ENCODE measurements at places on chromosomes 16 and 17.
A peak's percentile ranks its signal among the peaks of the same experiment; 100 is the strongest.

DNA sequence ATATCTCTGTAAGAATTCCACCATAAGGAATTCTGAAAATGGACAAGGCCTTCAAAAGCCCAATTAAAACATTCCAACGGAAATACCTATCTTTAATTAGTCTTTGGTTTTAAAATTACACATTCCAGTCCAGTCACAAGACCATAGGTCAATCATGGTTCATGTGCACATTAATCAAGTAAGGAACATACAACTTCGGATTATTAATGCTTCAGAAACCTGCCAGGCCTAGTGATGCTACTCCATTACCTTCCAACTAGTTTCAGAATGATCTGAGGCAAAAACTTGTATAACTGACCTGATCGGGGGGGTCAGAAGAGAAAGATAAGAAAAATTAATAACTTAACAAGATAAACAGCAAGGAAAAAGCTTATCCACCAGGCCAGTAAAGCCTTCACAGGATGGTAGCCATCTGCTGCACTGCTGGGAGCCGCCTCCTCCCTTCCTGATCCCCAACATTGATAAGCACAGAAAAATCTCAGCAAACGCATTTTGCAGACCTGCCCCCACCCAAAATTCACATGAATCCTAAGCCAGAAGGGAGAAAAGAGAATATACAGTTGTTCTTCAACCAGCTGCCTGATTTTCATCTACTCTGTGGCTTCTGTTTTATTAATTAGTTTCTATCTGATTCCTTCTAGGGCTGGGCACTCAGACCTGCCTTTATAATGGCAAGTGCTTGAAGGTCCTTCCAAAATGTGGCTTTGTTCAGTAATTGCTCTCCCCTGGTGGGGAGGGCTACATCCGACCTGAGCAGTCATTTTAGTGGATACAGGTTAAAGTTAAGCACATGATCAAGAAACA, 6.0 kb downstream of the SDR42E1 start:
- DNase-seq, result no peak

GRCh38 chr17:38867179-38867967, 2.5 kb upstream of the LASP1 start:
- DNase-seq, result peak; percentile 54

GRCh38 chr17:12605222-12605621, 60.5 kb upstream of the MYOCD start:
- DNase-seq, result no peak

GRCh38 chr16:87178177-87178863, 138.9 kb downstream of the C16orf95 start:
- no peak for DNase-seq

DNA sequence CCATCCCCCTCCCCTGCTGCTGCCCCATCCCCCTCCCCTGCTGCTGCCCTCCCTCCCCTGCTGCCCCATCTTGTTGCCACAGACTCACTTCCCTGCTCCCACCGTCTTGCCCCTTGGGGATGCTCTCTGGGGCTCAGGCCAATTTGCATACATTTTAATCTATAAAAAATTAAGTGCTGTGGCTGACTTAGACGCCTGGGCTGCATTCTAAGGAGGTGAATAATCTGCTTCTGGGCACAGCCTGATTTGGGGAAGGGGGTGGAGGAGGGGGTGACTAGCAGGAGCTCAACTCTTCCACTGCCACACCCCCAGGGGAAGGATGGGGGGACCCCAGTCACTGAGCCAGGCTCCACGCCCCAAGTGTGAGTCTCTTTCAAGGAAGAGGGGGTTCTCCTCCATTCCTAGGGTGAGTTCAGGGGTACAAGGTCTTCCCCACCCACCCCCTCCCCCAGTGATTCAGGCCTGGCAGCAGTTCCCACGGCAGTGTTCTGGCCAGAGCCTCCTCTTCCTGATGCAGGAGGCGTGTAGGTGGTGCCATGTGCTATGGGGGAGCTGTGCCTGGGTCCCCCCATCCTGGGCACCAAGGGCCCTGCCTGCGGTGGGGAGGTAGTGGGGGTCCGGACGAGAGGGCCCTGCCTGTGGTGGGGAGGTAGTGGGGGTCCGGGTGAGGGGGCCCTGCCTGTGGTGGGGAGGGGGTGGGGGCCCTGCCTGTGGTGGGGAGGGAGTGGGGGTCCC, 5.0 kb downstream of the DPH1 start:
- DNase-seq, result no peak

- DNase-seq, result peak; percentile 83
Observed at GRCh38 chr17:1629504-1630310, 1.1 kb upstream of the SLC43A2 start.

- DNase-seq, result no peak
Observed at GRCh38 chr16:28837672-28838557, 8.2 kb downstream of the TUFM start.

DNA sequence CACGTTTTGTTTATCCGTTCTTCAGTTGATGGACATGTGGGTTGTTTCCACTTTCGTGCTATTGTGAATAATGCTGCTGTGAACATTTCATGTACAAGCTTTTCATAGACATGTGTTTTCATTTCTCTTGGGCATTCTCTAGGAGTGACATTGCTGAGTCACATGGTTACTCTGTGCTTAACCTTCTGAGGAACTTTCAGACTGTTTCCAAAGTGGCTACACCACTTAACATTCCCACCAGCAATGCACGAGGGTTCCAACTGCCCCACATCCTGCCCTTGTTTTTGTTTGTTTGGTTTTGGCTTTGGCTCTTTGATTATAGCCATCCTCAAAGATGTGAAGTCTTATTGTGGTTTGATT, 14.2 kb upstream of the PEMT start:
- no peak for DNase-seq

DNA sequence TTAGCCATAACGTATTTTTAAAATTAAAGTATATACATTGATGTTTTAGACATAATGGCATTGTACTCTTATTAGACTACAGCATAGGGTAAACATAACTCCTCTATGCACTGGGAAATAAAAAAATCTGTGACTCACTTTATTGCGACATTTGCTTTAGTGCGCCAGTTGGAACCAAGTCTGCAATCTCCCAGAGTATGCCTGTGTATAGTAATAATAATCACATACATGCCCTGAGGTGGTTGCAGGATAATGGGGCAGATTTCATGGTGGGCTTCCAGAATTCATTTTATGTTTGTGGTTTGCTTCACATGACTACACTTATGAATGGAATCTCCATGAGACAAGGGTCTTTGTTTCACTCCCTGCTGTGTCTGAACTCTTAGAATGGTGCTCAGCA, 66.9 kb upstream of the N4BP1 start:
- no peak for DNase-seq

- DNase-seq, result no peak
Observed at GRCh38 chr17:227078-227945, 45.9 kb upstream of the DOC2B start.

GRCh38 chr16:24499193-24499814, 40.1 kb upstream of the RBBP6 start:
- DNase-seq, result no peak

DNA sequence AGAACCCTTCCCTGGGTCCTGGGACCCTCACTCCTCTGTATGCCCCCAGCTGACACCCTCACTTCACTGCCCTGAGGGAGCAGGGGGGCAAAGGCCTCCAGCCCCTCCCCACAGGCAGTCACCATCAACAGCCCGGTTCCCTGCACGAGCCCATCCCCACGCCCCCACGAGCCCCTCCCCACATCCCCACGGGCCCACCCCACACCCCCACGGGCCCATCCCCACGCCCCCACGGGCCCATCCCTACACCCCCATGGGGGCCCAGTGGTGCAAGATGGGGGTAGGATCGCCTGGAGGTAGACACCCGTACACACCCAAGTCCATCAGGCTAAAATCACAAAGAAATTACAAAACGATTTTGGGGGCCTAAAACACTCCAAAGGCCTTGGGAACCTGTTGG, 42.3 kb downstream of the LMF1 start:
- no peak for DNase-seq

GRCh38 chr16:85363881-85364280, 249.2 kb upstream of the GSE1 start:
- no peak for DNase-seq

- DNase-seq, result no peak
Observed at GRCh38 chr17:65455154-65455971, 106.1 kb downstream of the AXIN2 start.

GRCh38 chr16:2194852-2195321, 1.5 kb downstream of the CASKIN1 start:
- peak; percentile 52 for DNase-seq

DNA sequence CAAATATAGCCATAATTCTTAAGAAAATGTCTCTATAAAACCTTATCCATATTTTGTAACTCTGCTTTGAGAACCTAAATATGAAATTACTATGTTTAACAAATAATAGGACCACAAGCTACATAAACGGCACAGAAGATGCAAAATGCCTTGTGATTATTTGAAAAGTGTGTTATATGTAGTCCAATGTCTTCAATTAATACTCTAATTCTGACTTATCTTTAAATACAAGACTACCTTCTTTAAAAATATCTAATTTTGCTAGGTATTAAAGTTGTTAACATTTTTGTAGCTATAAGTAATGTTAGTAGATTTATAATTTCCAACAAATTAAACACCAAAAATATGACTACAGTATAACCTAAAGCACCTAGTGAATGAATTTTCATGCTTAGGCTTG, 17.0 kb downstream of the PSMD12 start:
- DNase-seq, result no peak

GRCh38 chr16:17251496-17251895, 219.3 kb downstream of the XYLT1 start:
- DNase-seq, result no peak

GRCh38 chr17:19344311-19345066, 18.0 kb downstream of the B9D1 start:
- no peak for DNase-seq

- no peak for DNase-seq
Observed at GRCh38 chr16:28145796-28146195, 66.0 kb downstream of the XPO6 start.

- no peak for DNase-seq
Observed at GRCh38 chr17:40922239-40922638, 15.2 kb downstream of the KRT23 start.

- no peak for DNase-seq
Observed at GRCh38 chr17:19546289-19547065, 12.8 kb downstream of the SLC47A1 start.

- DNase-seq, result no peak
Observed at GRCh38 chr17:49901460-49902331, 53.8 kb upstream of the TAC4 start.

GRCh38 chr16:27780468-27781194, 230.7 kb downstream of the KATNIP start:
- no peak for DNase-seq

DNA sequence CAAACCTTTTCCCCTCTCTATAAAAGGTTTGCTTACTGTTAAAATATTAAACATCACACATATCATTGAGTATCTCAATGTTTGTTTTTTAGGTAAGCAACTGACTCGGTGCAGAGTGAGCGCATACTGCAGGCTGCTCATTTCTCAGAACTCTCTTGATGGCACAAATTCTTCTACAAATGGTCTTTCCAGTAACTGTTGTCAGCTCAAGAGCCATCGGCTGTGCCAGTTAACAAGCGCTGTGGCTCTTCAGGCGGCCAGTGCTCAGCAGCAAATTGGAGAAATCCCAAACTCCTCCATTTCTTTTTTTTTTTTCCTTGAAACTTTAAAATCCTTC, 8.6 kb downstream of the ABCA3 start:
- no peak for DNase-seq

DNA sequence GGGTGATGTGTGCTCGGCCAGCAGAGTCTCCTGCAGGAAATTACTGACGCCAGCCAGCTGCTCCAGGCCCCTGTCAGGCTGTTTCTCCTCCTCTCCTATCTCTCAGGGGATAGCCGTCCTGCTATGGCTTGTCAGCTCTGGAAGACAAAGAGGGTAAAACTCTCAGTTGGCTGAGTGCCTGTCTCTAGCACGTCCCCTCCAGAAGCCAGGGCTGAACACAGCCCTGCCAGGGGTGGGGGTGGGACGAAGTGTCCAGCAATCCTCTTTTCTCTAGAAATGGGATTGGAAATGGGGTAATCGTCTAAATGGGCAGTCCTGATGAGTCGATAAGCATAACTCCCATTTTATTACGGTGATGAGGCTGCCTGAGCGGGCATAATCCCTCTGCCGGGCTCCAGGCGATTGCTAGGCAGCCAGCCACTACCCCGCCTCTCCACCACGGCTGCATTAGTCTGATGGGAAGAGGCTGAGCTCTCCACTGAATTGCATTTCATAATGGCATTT, 89.1 kb upstream of the GNAO1 start:
- no peak for DNase-seq

DNA sequence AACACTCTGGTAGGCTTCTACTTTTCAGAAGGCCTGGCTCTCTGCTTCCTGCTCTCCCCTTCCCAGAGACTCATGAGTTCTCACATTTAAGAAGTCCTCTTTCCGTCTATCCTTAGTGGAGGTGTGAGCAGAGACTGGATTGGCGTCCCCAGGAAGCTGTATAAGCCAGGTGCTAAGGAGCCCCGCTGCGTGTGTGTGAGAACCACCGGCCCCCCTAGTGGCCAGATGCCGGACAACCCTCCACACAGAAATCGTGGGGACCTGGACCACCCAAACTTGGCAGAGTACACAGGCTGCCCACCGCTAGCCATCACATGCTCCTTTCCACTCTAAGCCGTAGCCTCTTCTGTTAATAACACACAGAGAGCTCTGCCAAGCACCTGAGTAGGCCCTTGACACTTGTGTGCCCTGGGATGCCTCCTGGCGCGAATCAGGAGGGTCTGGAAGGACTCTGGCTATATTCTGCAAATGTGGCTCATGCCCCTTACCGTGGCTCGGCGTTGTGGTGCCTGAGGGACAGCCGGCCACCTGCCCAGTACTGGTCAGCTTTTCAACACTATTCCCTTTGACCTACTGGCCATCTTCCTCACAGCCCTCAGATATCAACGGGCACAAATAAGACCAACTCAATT, 13.9 kb downstream of the CYB5D2 start:
- no peak for DNase-seq

- no peak for DNase-seq
Observed at GRCh38 chr16:58563775-58564174, 48.5 kb downstream of the SETD6 start.

- peak; percentile 86 for DNase-seq
Observed at GRCh38 chr17:64505340-64506200, 519 bp downstream of the DDX5 start.

DNA sequence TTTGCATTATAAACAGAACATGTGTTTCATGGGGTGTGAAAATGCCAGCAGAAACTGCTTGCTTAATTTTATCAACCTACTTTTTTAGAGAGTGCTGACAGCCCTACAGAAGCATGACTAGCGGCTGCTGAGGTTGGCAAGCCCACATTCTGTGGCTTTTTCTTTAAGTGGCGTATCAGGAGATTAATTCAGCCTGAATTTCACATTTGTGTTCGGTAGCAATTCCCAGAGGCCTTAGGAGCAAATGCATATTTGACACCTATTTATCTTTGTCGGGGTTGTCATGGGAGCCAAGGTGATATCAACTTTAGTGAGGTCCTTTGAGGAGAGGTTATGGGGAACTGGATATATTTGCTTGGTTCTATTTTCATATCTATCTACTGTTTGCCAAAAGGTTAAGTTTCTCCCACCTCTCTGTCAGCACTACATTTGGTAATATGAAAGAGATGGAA, 140.9 kb downstream of the KCNJ2 start:
- DNase-seq, result no peak

DNA sequence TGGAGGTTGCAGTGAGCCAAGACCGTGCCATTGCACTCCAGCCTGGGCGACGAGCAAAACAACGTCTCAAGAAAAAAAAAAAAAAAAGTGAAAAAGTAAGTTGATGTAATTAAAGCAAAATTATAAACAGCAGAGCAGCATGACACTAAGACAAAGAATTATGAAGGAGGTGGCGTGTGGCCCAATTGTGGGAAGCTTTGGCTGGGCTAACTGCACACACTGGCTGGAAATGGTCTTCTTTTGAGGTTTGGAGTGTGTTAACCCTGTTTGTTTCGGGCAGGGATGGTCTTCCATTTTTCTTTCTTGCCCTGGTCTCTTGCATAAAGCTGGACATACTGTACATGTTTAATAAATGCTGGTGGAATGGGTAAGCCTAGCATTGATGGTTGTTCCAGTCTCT, 54.8 kb downstream of the RAP1GAP2 start:
- no peak for DNase-seq

All from activated naive CD4-positive, alpha-beta T cell treated with Interleukin-2 at 50 U/mL for 16 hours (primary cell).